ENCODE measurements at places on chromosomes 5 and 9. TPM values are rescaled to one million over a fixed set of nuclear protein-coding genes. Genes with fewer than 3 reads are reported as not detected.

GRCh38 chr5:154287136-154287535, 96.6 kb downstream of the GALNT10 start:
- DNase-seq = peak; percentile 71

- DNase-seq = no peak
Observed at GRCh38 chr9:77910194-77910621, 121.4 kb downstream of the GNAQ start.

- DNase-seq = no peak
Observed at GRCh38 chr9:128323791-128324190, 1.2 kb downstream of the COQ4 start.

- no peak for DNase-seq
Observed at GRCh38 chr5:57368010-57368409, 114.6 kb downstream of the ACTBL2 start.

DNA sequence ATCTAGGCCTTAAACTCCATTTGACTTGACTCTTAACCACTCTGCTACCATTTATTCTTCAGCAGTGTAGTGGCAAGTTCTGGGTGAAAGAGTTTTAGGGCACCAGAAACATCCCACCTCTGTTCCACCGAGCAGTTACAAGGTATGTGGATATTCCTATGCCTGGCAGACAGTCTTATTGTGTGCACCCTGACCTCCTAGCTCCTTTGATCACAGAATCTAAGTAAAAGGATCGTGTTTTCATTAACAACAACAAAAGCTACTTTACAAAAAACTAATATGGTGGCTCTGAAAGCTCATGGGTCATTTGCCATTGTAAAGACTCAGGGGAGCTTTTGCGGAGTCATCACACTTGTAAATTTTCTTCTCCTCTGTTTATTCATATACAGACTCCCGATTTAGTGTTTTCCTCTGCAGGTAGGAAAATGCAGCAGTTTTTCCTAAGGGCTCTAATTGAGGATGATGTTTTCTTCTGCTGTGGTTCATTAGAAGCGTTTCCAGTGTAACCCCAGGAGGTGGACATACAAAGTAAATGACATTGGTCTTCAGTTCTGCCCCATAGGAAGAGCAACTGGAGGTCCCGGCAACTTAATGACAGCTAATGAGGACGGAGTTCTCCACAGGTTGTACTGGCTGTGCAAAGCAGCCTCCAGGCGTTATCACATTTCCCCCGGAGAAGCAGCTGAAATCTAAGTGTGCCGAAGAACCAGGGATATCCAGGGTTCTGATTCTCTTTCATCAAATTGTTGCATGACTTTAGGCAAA, 78.2 kb downstream of the ATP10B start:
- DNase-seq = no peak

DNA sequence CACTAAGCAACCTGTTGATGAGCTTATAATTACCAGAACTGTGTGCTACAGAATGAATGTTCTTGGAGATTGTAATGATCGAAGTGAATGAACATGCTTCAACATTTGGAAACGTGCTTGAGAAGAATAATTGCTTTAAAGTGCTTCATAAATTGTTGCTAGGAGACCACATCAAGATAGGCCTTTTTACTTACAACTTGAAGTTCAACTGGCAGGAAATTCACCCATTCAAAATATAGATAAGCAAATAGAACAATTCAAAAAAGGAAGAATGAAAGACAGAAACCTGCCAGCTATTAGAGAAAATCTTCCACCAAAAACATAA, 38.0 kb upstream of the SLC44A1 start:
- DNase-seq = no peak

- no peak for DNase-seq
Observed at GRCh38 chr5:80905405-80905804, 54.8 kb upstream of the RASGRF2 start.

DNA sequence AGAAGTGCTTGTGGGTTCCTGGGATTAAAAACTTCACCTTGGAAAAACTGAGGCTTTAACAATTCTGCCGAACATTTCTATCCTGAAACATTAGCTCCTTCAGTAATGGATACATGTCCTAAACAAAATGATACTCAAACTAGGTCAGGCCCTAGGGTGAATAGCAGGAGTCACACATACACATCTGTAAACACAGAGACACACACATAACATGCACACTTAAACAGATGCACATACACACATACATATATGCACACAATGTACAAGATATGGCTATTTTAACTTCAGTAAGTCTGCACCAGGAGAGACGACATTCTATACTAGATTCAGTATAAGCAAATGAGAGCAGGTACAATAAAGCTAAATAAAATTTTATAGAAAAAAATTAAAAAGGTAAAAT, 124.4 kb downstream of the DCP2 start:
- DNase-seq = no peak

DNA sequence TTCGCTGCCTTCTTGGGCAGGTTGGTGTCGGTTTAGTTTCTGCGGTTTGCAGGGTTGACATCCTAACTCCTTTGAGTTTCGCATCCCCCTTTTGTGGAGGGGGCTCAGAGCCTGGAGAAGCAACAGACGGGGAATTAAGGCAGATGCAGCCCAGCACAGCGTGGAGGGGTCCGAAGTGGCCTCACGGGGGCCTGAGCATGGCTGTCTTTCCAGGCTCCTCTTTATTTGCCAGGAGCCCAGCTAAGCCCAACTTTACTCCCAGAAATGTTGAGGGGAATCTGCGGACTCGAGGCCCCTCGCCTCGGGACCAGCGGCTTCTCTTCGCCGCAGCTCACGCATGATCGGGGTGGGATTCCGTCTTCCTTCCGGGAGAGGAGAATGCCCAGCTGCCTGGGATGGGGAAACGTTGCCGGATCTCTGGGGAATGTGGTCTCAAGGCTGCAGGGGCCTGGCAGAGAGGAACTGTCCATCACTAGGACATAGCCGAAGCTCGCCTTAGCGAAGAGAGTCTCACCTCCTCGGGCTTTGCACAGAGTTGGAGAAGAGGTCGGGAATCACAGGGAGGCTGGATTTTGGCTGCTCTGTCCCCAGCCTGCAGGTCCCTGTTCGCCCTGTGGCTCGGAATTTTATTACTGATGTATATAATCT, 1.3 kb downstream of the RAI14 start:
- DNase-seq = peak; percentile 15

- no peak for DNase-seq
Observed at GRCh38 chr9:70119786-70120185, 76.1 kb downstream of the MAMDC2 start.

GRCh38 chr5:73111536-73111935, 8.8 kb upstream of the TMEM171 start:
- no peak for DNase-seq

Gene SPINK13
- not detected for total RNA-seq

Gene TBCA
- 310 TPM for total RNA-seq

Gene TAF11L10
- total RNA-seq = not detected

Gene GRIN1
- total RNA-seq = 0.54 TPM

Measured in Calu3 (cell line).